ENCODE measurements at places on chromosomes 12 and 14.

- no peak for DNase-seq
Measured at GRCh38 chr14:103315941-103316340, 18.1 kb upstream of the EIF5 start.

GRCh38 chr12:8911606-8912268 is 2.6 kb upstream of the PHC1 start:
- no peak for DNase-seq

GRCh38 chr12:45887544-45887943 is 102.8 kb downstream of the SCAF11 start:
- DNase-seq = no peak

DNA sequence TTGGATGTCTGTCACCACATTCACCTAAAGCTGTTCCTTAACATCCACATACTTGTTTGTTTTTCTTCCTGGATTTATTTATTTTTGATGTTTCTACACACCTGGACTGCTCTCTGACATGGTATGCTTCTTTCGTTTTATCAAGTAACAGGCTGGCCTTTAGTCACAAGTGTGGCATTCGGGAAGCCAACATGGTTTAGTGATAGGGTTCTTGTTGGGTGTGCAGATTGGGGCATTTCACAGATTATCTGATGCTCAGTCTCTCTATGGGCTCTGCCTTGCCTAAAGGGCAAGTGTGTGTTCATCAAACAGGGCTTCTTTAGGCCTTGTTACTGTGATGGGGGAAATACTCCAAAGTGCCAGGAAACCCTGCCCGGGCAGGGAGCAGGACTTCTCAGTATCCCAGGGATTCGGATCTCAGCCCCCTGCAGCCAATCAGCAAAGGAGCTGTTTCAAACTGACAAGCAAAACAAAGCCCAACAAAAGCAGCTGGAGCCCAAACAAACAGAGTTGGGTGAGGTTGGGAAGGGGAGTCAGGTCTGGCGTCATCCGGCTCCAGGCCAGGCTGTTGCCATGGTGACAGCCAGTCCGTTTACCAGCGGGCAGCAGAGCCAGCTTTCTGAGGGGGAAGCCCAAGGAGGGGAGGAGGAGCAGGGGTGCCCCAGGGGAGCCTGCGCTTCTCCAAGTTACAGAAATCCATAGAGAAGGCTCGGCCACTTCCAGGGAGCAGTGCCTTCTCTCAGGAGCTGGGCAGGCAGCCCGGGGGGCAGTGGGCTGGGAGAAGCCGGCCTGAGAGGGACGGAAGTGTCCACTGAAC is 31.9 kb downstream of the FOS start:
- no peak for DNase-seq

DNA sequence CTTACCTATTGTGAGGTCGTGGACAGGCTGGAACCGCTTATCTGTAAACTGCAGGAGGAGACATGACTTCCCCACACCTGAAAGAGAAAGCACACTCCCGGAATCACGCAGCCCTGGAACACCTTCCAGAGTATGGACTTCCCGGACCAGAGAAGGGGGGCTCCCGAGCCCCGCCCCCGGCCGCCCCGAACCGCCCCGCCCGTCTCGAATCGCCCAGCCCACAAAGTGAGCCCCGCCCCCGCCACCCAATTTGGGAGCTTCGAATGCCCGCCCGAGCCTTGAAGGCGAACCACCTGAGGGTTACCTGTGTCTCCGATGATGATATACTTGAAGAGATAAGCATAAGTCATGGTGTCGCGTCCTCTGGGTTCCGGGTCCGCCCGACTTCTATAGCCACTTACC is 235 bp downstream of the RAB2B start:
- DNase-seq = no peak

- DNase-seq = no peak
Measured at GRCh38 chr14:72222046-72222445, 289.8 kb downstream of the RGS6 start.

DNA sequence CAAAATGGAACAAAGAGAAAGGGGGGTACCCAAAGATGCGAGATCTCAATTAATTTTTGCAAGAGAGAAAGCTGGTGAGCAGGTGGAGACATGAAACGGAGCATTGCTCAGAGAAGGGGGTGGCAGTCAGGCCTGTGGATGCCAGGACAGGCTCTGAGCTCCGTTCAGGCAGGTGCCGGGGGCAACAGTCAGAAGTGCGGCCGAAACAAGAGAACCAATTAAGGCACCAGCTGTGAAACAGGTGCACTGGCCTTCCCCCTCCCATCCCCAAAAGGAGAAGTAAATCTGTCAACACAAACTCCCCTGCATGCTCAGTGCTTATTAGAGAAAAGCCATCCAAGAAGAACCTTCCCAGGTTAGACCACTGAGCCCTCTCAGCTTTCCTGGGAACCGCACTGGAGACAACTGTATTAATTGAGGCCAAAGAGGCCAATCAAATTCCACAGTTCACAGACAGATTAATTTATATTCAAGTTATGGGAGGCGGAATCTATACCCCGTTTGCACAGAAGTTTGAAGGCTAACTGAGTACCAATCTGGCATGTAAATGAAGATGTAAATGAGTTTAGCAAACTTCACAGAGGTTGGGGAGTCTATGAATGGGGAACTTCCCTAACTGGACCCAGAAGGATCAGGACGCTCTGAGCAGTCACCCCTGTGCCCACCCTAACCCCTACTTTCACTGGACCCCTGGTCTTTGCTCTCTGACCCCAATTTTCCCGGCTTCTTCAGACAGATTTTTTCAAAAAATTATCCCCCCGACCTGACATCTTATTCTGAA is 20.9 kb downstream of the OAS2 start:
- no peak for DNase-seq

GRCh38 chr12:120474616-120474960 is 5.0 kb upstream of the SRSF9 start:
- DNase-seq = no peak

DNA sequence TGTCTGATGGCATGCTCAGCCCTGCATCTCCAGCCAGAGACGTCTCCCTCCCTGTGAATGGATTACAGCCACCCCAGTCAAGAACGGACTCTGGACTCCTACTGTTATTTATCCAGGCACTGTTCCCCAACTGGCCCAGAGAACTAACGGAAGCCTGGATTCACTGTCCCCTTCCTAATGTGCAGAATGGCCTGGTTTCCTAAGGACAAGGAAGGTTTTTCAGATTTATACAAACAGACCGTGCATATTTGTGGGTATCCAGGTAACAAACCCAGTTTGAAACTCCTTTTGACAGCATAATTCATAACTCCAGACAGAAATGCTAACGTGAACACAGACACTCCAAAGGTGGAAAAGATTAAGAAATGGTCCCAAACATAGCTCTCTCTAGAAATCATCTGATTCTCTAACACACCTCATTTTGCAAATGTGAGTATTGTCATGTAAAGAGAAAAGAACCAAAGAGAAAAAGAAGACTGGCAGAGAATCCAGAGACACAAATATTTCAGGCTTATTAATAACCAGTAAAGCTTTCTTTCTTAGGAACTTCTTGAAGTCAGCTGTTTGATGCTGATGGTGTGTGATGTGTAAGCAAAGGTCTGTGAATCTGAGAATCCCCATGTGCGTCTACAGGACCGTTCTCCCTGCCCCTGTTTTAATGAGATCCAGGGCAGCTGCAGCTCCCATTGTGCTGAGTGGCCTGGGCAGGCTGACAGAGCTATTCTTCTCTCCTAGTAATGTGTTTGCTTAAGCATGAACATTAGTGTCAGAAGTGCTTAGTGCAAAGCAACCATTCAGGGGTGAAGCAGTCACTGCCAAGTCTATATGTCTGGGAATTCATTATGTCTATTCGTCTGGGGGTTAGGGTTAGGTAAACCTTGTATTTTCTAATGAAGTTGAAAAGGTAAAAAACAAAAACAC is 86.8 kb upstream of the HIF1A start:
- DNase-seq = no peak

GRCh38 chr14:50232276-50232642 is 881 bp upstream of the SOS2 start:
- DNase-seq = no peak

- DNase-seq = no peak
Measured at GRCh38 chr12:14362352-14362751, 3.1 kb upstream of the ATF7IP start.

DNA sequence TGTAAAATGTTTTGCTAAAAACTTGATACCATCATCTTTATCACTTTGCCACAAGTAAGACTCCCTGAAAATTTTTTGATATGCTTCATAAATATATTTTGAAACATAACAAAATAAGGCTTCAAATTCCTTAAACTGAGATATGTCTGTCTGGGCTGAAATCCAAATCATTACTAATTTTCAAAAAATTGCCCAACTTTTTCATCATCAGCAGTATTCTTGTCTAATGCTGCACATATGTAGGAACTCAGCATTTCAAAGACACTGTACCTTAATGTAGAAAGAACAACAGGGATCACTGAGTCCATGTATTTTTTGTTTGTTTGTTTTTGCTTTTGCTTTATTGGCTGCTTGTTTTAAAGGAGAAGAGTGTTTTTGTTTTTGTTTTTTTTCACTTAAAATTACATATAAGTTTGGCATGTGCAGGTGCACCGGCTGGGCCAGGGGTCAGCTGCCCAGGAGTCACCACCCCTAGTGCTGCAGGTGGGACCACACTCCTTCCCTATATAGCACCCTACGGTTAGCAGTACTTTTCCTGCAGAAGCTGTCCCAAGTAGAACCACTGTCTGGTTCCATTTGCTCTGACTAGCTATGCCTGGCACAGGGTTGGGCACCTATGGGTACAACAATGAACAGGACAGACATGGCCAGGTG is 231.2 kb downstream of the PIK3C2G start:
- no peak for DNase-seq

DNA sequence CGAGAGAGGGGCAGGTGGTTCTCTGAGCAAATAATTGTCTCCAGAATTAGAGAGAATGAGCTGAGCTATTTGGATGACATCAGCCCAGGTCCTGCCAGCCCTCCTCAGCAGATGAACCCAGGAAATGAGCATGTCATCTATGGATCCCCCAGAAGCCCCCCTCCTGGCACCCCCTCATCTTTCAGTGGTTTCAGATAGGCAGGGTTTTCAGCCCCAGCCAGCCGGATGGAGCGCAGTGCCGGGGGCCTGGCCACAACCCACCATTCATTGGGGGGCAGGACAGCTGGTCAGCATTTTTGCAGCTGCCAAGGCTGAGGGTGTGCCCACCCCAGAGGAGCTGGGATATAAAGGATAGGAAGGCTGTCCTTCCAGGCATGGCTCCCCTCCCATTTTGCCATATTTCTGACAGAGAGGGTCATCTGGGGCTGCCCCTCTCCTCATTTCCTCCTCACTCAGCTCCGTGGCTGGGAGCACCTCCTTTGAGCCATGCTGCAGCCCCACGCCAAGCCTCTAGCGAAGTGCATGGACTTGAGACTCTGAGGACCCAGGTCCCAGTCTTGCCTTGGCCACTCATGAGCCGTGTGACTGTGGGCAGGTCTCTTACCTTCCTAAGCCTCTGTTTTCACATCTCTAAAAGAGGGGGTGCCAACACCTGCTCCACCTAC is 6.0 kb upstream of the KRT71 start:
- no peak for DNase-seq

DNA sequence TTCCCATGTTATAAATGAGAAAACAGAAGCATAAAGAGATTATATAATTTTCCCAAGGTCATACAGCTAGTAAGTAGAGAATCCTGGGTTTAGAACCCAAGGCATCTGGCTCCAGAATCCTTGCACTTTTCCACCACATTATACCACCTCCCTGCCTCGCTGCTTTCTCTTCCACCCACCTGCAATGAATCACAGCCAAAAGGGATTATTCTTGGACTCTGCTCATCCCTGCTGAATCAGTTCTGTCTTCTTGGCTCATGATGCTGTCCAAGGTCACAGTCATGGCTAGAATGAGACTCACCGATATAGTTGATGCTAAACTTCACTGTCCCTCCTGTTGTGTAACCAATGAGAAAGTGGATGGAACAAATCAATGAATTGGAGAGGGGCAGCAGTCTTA is 356.6 kb downstream of the FUT8 start:
- no peak for DNase-seq

DNA sequence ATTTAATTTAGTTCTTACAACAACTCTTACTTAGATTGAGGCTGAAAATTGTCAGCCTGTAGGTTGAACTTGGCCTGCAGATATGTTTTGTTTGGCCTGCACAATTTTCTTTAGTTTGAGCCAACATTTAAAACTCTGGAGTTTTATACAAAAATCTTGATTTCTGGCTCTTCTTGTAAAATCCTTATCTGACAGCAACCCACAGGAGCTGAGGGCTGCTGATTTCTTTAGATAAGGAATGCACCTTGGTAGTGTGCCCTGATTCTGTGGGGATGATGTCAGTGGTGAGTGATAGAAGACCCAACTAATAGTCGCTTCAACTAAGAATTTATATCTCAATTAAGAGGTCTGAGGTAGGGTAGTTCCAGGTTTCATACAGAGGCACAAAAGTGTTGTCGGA is 49.5 kb downstream of the SOCS2 start:
- DNase-seq = no peak

GRCh38 chr12:131647667-131648066 is 63.2 kb upstream of the SFSWAP start:
- no peak for DNase-seq

DNA sequence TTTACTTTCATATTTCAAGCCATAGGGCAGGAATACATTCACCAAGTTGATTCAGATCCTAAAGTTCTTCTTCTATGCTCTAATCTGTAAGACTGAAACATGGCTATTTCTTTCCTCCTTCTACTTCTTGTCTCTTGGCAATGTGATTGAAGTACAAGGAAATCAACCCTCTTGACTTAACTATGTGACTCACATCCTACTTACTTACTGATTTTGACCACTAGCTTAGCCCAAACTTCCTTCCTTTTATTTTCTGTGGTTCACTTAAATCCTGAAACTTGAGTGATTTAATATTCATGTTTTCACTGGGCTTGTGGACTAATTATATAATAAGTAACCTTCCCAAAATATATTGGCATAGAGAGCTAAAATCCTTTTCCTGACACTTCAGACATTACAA is 111.2 kb upstream of the NOVA1 start:
- no peak for DNase-seq

DNA sequence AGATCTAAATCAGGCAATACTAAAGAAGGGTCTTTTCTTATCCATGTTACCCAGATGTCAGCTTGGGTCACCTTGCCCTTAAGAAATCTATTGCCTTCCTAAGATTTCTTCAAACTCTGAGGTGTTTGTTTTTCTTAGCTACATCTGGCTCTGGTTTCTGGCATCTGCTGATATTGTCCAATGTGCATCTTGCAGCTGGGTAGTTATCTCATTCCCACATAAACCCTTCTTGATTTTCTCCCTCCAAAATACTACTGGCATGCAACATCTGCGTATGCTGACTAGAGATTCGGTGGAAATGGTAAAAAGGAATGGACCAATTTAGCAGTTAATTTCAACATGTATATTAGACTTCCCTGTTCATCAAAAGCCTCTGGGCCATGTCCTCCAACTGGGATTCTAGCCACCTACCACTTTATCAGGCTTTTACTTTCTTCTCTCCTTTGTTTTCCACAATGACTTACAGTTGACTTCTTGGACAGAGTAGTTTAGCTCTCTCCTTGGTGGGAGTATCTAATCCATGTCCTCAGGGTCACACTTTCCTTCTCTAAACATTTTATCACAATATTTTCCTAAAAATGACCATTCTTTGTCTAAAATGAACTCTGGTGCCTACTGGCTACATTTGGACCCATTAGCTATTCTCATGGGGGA is 324.8 kb upstream of the FAR2 start:
- DNase-seq = no peak
